ENCODE measurements at places on chromosomes 3 and 15.

- DNase-seq, result no peak
These were observed 16.4 kb upstream of the ALDH1A2 start for GRCh38 chr15:58081891-58082290.

DNA sequence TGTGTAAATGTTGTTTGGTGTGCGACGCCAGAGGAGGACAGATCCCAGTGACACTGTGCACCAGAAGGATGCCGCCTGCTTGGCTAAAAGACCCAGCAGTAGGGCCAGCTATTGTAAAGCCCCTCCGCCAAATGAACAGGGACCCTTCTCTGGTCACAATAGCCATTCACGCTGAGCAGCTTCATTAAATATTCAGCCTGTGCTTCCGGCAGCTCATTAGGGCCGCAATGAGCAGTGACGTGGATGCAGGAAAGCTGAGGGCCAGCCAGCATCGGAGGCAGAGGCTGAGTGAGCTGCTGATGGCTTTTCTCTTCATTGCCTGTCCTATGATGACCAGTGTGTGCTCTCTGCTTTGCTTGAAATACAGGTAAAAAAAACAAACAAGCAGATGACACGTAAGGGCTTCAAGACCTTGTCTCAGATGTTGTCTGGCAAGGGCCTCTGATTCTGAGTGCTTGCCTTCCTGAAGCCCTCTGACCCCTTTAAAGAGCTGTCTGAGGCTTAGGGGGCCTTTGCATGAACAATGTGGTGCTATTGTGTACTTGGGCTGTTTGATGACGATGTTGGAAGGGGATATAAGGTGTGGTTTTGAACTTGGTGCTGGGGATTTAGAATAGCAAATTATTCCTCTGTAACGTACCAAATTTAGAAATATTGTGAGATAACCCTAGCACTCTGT lies 130.4 kb downstream of the FEZF2 start:
- no peak for DNase-seq

DNA sequence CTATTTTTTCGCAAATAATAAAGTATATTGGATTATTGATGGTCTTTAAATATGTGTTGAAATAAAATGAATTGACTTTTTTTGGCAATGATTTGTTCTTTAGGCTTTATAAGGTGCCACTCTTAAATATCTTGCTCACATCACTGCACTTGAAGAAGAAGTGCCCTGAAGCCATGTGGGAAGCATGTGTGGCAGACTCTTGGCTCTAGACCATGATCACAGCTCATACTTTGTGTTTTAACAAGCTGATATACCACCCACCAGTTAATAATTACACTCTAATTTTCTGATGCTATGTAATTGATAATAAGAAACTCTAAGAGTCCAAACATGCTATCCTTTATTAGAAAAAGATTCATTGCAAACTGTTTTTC lies 52.1 kb upstream of the TGFBR2 start:
- no peak for DNase-seq

DNA sequence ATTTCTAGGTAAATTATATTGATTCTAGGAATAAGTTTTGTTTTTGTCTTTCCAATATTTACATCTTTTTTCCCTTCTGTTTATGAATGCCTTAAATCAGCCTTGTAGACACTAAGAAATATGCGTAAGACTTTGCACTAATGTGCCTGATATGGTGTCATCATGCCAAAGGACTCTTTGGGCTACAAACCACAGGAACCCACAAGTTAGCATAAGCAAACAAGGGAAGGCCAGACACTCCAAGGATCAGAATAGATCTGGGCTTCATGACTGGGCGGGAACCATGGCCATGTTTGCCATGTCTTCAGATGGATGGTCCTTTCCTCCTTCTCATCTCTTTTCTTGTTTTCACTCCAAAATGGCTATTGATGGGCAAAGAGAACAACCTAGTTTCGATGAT lies 242.2 kb upstream of the CHRNA7 start:
- no peak for DNase-seq

GRCh38 chr15:86852741-86853140 lies 773.1 kb downstream of the AGBL1 start:
- no peak for DNase-seq
